ENCODE measurements at places on chromosomes 11 and 22. TPM values are rescaled to one million over a fixed set of nuclear protein-coding genes. Genes with fewer than 3 reads are reported as not detected.

GRCh38 chr22:42692239-42693054 lies 28.2 kb downstream of the A4GALT start:
- no peak for DNase-seq

GRCh38 chr11:3720997-3721396 lies 49.8 kb upstream of the CHRNA10 start:
- DNase-seq = no peak

The TRIM51 gene
- total RNA-seq = not detected

The FAM89B gene
- 49.6 TPM for total RNA-seq

GRCh38 chr11:72627594-72628281 lies 46.5 kb downstream of the PDE2A start:
- DNase-seq = no peak

GRCh38 chr11:117761993-117762392 lies 35.0 kb downstream of the DSCAML1 start:
- DNase-seq = no peak

DNA sequence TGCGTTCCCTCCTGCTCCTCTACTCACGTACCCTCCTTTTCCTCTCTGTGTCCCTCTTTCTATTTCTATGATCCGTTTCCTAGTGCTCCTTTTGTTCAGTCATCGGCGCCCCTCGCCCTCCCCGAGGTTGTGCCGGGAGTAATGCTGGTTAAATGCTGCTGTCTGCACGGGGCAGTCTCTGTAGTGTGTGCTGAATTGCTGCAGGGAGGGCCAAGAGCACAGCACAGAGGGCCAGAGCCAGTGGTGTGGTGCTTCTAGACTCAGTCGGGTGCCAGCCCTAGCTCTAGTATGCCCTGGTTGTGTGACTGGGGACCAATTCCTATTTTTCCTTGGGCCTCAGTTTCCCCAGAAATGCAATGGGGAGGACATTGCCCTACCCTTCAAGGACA lies 98.3 kb downstream of the PKNOX2 start:
- no peak for DNase-seq

- peak; percentile 44 for DNase-seq
These were observed 533 bp downstream of the ELF5 start for GRCh38 chr11:34512840-34513681.

DNA sequence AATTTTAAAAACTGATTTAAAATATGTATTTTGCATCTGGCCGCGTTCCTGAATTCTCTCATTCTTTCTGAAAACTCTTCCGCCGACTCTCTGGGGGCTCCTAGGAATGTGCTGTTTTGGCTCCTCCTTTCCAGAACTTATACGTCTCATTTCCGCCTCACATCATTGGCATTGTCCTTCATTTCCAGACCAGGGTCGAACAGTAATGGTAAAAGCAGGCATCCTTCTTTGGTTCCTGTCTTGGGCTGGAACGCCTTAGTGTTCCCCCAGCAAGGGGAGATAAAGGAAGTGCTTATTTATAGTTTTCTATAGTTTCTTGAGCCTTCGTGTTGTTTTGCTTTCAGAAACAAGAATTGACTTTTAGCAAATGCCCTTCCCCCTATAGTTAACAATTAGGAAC lies 10.9 kb upstream of the TNNT3 start:
- no peak for DNase-seq

The IMMP1L gene
- total RNA-seq = 49.7 TPM

DNA sequence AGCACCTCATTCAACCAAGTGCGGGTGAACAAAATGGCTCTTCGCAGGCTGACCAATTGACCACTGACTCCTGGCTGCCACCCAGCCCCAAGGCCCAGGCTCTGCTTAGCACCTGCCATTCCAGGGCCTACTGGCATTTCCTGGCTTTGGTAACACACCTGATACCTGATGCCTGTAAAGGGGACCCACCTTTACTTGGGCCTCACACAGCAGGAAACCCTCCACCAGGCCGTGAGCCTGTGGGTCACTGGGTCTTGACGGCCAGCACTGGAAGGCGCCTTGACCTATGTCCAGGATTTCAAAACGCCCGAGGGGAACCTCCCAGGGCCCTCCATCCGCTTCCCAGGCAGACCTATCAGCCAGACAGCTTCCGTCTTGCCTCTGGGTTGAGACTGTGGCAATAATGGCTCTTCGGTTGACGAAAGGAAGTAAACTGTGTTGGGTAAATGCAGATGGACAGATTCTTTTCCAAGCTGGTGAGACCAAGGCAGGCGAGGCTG lies 16.8 kb upstream of the TMEM184B start:
- DNase-seq = no peak

GRCh38 chr11:126660321-126660720 lies 304.8 kb downstream of the ST3GAL4 start:
- DNase-seq = no peak

- peak; percentile 51 for DNase-seq
These were observed 14.3 kb downstream of the OR2AG2 start for GRCh38 chr11:6757373-6757967.

The FAM180B gene
- not detected for total RNA-seq

The PANX3 gene
- total RNA-seq = not detected

The PGA5 gene
- 2.0 TPM for total RNA-seq

GRCh38 chr11:17012712-17013547 lies 1.3 kb downstream of the PLEKHA7 start:
- DNase-seq = peak; percentile 87

DNA sequence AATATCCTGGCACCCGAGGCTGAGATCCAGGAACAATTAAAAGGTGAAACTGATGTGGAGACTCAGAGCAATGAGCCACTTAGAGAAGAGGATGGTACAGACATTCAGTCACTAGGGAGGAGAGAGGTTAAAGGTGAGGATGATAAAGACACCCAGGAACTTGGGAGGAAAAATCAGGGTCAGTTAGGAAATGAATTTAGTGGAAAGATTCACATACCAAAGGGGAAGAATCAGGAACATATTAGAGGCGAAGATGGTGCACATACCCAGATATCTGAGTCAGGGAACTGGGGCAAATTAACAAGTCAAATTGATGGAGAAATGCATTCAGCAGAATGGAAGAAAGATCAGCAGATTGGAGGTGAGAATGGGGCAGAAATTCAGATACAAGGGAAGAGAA lies 4.1 kb upstream of the MEI1 start:
- no peak for DNase-seq

DNA sequence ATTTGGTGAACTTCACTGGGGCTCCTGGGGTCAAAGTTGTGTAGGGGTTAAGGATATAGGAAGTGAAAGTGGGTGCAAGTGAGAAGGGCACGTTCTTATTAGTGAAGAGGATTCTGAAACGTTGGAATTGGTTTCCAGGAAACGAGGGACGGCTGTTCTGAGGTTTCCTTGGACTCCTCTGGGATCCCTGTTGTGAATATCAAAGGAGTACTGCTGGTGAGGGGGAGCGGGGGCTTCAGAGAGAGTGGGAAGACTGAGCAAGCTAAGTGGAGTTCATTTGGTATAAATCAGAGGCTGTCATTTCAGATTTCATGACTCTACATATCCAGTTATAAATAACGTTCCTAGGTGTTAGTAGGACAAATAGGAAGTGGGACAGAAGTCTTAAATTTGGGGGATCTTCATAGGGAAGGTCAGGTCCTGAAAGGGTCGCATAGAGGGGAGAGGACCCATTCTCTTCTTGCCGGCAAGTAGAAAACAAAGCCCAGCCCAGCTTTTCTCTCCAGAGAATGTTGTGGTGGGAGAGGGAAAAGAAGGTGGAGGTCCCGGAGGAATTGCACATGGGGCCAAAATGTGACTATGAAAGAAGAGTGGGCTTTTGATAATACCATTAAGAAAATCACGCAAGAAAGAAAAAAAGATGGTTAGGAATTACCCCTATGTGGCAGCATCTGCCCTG lies 1.1 kb upstream of the NELL1 start:
- no peak for DNase-seq

GRCh38 chr11:61486779-61487178 lies 21.8 kb upstream of the LRRC10B start:
- DNase-seq = no peak

GRCh38 chr11:69542314-69543168 lies 61.1 kb downstream of the LINC01488 start:
- no peak for DNase-seq

DNA sequence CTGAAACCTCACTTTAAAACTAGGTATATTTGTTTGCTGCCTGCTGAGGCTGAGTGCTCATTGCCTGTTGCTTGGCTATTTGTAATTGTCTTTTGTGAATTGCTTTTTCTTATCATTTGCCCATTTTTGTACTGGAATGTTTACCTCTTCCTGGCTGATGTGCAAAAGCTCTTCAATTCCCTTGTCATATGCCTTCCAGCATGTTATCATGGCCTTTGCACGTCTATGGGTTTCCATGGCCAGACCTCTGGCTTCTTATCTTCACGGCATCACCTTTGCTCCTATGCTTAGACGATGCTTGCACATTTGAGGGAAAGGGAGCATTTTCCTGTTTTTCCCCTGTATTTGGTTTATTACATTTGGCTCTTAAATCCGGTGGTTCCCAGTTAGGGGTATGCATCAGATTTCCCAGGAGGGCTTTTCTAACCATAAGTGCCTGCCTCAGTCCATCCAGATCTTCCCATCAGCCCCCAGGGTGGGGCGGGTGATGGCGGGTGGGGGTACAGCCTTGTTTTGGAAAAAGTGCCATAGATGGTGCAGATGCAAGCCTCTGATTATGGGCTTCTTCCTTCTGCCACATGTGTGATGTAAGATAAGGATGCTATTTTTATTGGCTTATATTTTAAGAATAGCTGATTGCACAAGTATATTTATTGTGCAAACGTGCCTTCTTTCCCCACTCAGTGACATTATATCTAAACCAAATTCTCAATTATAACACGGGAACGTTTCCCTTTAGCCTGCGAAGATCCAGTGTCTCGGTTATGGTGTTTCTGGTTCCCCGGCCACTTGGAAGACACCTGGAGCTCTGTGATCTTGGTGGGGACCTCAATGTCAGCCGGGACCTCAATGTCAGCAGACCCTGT lies 70.6 kb upstream of the SEPTIN5 start:
- DNase-seq = no peak

- DNase-seq = peak; percentile 65
These were observed 428.8 kb downstream of the DYNC2H1 start for GRCh38 chr11:103537904-103538502.

DNA sequence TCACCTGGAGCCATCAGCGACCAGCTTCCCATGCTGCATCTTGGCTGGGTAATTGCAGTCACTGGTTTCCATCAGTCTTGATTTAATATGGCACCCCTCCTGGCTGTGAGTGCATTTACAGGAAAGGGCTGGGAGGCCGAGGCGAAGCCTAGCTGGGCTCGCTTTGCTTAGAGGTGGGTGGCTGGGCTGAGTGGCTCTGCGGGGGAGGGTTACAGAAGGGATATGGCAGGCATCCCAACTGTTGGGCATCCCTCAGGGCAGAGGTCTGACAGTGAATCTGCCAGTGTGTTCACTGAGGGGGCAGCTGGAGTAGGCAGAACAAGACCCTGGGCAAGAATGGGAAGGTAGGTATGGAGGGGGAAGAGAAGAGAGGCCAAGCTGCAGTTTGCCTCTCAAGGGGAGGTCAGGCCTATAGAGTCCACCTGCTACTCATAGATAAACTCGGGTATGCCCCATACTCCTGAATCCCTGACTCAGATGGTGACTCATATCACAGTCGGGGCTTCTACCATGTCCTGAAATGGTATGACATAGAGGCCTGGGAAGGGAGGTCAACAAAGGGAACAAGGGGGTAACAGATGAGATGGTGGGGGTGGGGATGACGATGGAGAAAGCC lies 77.5 kb upstream of the PHOX2A start:
- DNase-seq = peak; percentile 78

GRCh38 chr11:19374151-19374569 lies 133.4 kb upstream of the E2F8 start:
- DNase-seq = peak; percentile 99

GRCh38 chr11:66901964-66902390 lies 45.1 kb downstream of the LRFN4 start:
- DNase-seq = no peak

- no peak for DNase-seq
These were observed 71.2 kb upstream of the SESN3 start for GRCh38 chr11:95302211-95302610.

GRCh38 chr22:23070418-23071229 lies at the start of gene GNAZ:
Gene GNAZ, plus strand, starts transcription at chr22:23070519. Its CDS starts 25,177 bp downstream, at chr22:23095696.
- DNase-seq = no peak

- no peak for DNase-seq
These were observed 14.6 kb downstream of the ARHGEF17 start for GRCh38 chr11:73322382-73323306.

- no peak for DNase-seq
These were observed 395.1 kb downstream of the MN1 start for GRCh38 chr22:27406389-27406861.

- DNase-seq = no peak
These were observed 49.6 kb downstream of the MUC6 start for GRCh38 chr11:986952-987305.

The MS4A10 gene
- total RNA-seq = not detected

GRCh38 chr11:115085461-115086210 lies 407.3 kb downstream of the NXPE2 start:
- DNase-seq = no peak

DNA sequence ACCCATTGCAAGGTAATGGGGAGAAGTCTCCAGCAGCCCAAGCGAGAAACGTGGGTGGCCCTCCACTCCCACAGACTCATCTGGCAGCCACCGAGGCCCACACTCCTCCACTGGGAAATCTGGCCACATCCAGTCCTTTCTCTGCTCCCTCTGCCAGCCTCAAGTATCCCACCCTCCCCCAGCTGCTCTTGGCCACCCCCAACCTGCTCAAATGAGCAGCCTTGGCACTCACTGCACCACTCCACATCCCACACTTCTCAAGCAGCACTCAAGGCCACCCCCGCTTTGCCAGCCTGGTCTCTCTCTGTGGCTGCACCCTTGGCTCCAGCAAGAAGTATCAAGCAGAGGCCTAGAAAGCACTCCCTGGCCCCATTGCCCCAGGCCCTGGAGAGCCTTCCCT lies 28.2 kb downstream of the SLC22A12 start:
- DNase-seq = no peak

The OR51B5 gene
- total RNA-seq = not detected

DNA sequence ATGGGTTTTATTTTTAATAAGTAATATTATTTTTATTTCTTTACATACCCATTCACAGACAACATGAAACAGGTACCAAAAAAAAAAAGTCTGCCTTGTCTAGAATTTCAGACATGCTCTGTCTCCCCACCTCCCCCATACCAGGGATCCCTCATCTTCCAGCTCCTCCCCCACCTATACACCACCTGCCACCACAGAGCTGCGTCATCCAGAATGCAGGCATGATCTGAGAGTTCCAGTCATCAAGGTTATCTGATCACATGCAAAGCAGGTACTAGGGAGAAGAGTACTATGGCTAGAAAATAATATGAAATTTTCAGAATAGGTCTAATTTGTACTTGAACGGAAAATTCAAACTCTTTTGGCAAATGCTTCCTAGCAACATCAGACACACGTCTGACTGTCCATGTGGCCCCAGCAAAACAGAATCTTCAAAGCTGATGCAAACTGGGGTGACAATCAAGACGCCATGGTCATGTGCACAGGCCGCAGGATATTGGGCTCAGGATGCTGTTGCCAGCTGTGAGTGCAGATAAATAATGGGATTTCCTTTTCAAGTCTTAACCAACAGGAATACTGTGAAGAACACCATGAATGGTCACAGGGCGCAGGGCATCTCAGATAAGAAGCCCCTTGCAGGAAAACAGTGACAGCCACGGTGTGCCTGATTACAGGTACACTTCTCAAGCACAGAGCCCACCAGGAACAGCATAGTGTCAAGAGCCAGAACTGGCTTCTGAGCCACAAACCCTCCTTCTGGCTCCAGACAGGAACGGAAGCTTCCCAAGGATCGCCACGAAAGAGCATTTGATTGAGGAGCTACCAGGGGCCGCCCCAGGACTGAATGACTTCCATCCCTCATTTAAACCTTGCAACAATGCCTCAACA lies 169.5 kb downstream of the EFCAB6 start:
- no peak for DNase-seq

- DNase-seq = no peak
These were observed 470.5 kb downstream of the SOX6 start for GRCh38 chr11:15885854-15886253.

GRCh38 chr22:26055693-26056092 lies 113.6 kb upstream of the SEZ6L start:
- DNase-seq = no peak

Data from LHCN-M2 (cell line).